Activated CD8-positive, alpha-beta T cell treated with anti-CD3 and anti-CD28 coated beads for 36 hours (primary cell): ENCODE measurements at places on chromosomes 11 and 22. TPM values are rescaled to one million over a fixed set of nuclear protein-coding genes. Genes with fewer than 3 reads are reported as not detected.

GRCh38 chr22:20537325-20537756 lies 29.9 kb downstream of the MED15 start:
- peaks cover 42% of the 10 kb centered on the region for H3K36me3 ChIP-seq
- H3K27ac ChIP-seq, result no peak overlapping the region
- H3K27me3 ChIP-seq, result no peaks in the 10 kb centered on the region
- no peak overlapping the region for H3K4me3 ChIP-seq

- H3K4me1 ChIP-seq, result peaks cover 12% of the 10 kb centered on the region
- H3K27ac ChIP-seq, result no peak overlapping the region
- no peak for DNase-seq
- H3K4me3 ChIP-seq, result no peak overlapping the region
- no peaks in the 10 kb centered on the region for H3K36me3 ChIP-seq
These were observed 4.9 kb upstream of the SPECC1L start for GRCh38 chr22:24265734-24266133.

- H3K36me3 ChIP-seq, result no peaks in the 10 kb centered on the region
- peak; percentile 16 for DNase-seq
- peak overlapping the region; percentile 58 for H3K27ac ChIP-seq
- peak overlapping the region; percentile 30 for H3K4me3 ChIP-seq
These were observed 31.6 kb upstream of the MYH9 start for GRCh38 chr22:36419177-36419911.

GRCh38 chr22:25057013-25057881 lies 104.7 kb downstream of the KIAA1671 start:
- no peaks in the 10 kb centered on the region for H3K27me3 ChIP-seq
- no peaks in the 10 kb centered on the region for H3K36me3 ChIP-seq
- H3K27ac ChIP-seq, result no peak overlapping the region
- DNase-seq, result peak; percentile 88
- no peak overlapping the region for H3K4me3 ChIP-seq

DNA sequence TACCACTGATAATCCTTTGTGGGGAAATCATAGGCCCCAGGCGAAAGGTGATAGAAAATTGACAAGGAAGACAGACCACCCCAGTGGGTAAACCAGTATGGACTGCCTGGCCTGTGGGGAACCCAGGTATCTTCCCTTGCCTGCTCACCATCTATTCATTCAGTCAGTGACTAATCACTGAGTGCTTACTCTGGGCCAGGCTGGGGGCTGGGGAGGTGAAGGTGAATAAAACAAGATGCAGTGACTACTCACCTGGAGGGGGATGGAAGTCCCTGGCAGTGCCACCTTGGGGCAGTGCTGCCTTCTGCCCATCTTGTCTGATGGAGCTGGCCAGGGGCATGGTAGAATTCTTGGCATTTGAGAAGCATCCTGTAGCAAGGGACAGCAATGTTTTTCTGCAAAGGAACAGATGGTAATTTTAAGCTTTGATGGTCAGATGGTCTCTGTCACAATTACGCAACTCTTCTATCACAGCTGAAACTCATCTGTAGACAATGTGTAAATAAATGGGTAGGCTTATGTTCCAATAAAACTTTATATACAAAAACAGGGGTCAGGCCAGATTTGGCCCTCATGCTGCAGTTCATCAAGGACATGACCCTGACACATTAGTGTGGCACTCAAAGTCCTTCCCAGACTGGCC lies 4.6 kb downstream of the ISX start:
- no peak for DNase-seq
- H3K27me3 ChIP-seq, result no peaks in the 10 kb centered on the region
- no peaks in the 10 kb centered on the region for H3K4me1 ChIP-seq

GRCh38 chr11:1203505-1204271 lies 19.2 kb upstream of the MUC5B start:
- H3K27me3 ChIP-seq, result no peaks in the 10 kb centered on the region
- H3K27ac ChIP-seq, result no peak overlapping the region
- no peak overlapping the region for H3K4me3 ChIP-seq
- no peaks in the 10 kb centered on the region for H3K36me3 ChIP-seq

DNA sequence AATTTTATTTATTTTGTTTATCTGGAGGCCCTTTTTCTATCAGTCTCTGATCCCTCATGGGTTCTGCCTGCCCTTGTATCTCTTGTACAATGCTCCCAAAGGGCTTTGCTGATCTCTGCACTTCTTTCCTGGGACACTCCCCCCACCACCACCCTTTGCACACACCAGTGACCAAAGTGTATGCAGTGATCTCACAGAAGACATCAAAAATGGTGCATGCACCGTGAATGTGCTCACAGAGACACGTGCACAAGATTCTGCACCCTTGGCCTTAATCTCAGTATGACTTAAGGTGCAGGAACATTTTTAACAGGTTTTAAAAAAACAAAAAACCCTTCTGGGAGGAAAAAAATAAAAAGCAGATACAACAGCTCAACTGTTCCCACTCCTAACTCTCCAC lies 12.2 kb upstream of the ADSL start:
- H3K27me3 ChIP-seq, result no peaks in the 10 kb centered on the region
- H3K27ac ChIP-seq, result peak overlapping the region; percentile 35
- H3K4me3 ChIP-seq, result no peak overlapping the region
- H3K36me3 ChIP-seq, result peaks cover 13% of the 10 kb centered on the region

GRCh38 chr11:27506200-27507182 lies at the start of gene LIN7C:
Gene LIN7C, minus strand, starts transcription at chr11:27506769. Its CDS starts 17 bp downstream, at chr11:27506752.
- peak within 1 kb of the TSS; percentile 100 for H3K4me3 ChIP-seq
- peak; percentile 98 for DNase-seq
- no peaks in the 10 kb centered on the region for H3K27me3 ChIP-seq
- peak within 1 kb of the TSS; percentile 100 for H3K27ac ChIP-seq
- peaks cover 39% of the 10 kb centered on the region for H3K4me1 ChIP-seq

DNA sequence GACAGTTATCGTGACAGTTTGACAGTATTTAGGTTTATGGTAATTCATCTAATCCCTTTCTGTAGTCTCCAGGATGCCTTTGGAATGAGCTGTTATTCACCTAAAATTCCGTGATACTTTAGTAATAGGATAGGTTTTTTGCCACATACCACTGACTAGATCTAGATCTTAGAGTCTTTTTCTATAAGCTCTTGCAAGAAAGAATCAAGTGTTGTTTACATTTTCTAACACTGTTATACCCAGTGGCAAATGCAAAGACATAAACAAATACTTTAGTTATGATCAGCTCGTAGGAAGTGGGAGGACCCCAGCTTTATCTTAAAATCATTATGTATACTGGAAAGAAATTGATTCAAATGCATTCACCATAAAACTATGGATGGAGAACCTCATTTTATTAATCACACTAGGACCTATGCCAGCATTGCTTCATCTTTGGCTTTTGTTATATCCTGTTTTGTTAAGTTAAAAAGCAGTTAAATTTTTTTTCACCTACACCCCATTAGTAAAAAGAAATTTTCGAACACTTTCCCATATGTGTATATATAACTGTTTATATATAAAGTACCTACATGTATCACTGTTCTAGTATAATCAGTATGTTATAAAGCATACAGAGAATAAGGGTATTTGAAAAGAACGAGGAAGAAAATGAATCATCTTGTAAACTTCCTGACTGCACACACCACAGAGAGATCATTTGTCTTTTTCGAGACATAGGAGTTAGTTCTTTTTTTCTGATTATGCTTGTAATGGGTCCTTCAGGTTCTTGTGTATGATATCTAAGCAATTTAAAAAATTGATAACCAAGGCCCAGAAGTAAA lies 60.9 kb downstream of the PDHX start:
- H3K4me1 ChIP-seq, result peaks cover 12% of the 10 kb centered on the region
- H3K4me3 ChIP-seq, result no peak overlapping the region
- H3K36me3 ChIP-seq, result peaks cover 43% of the 10 kb centered on the region
- no peak for DNase-seq
- H3K27me3 ChIP-seq, result no peaks in the 10 kb centered on the region
- H3K27ac ChIP-seq, result no peak overlapping the region

DNA sequence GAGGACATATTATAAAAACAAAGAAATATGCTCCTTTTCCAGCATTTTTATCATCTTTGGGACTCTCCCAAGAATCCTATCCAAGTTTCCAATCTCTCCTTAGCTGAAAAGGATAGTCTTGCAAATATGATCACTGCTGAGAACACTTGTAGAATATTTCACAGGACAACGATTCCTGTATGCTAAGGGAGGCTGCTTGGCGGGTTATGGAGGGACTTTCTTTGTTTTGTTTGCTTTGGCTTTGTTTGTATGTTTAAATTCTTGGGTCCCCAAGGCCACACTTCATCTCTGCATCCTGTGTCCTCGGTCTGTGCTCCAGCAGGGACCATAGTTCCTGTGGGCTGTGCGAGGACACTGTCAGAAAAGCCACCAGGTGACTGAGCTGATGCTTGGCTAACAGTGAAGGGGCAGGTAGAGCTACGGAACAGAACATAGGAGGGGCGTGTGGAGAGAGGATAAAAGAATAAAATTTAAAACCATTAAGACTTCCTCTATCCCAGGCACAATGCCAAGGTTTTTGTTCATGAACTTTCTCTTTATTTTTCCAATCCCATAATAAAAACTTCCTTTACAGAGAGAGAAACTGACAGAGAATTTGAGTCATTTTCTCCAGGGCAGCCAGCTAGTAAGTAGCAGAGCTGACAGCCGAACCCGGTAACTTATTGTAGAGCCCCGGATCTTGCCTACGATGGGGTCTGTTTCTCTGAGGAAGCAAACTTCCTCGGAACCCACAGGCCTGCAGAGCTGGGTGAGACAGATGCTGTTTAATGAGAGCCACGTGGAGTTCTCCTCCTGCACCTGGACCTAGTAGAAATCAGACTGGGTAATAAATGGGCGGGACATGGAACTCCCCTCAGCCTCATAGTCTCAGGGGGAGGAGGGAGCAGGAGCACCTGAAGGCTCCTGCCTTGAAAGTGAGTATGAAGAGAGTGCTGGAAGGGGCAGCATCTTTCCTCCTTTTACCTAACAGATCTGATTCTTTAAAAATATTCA lies at the start of gene IZUMO1R:
Gene IZUMO1R, plus strand, starts transcription at position 615 of the 993 bp plus-strand sequence. CDS start 1,057 bp downstream, outside the sequence.
- no peaks in the 10 kb centered on the region for H3K36me3 ChIP-seq
- H3K4me3 ChIP-seq, result no peak within 1 kb of the TSS
- no peak for DNase-seq

GRCh38 chr22:17982572-17983141 lies 41.7 kb downstream of the MICAL3 start:
- no peak overlapping the region for H3K27ac ChIP-seq
- H3K4me1 ChIP-seq, result peaks cover 27% of the 10 kb centered on the region
- H3K36me3 ChIP-seq, result no peaks in the 10 kb centered on the region
- no peak for DNase-seq
- H3K27me3 ChIP-seq, result no peaks in the 10 kb centered on the region

- peak; percentile 0 for DNase-seq
- H3K27me3 ChIP-seq, result peaks cover 11% of the 10 kb centered on the region
- no peak overlapping the region for H3K27ac ChIP-seq
- no peak overlapping the region for H3K4me3 ChIP-seq
These were observed 35.7 kb downstream of the LRRC32 start for GRCh38 chr11:76634886-76635285.

DNA sequence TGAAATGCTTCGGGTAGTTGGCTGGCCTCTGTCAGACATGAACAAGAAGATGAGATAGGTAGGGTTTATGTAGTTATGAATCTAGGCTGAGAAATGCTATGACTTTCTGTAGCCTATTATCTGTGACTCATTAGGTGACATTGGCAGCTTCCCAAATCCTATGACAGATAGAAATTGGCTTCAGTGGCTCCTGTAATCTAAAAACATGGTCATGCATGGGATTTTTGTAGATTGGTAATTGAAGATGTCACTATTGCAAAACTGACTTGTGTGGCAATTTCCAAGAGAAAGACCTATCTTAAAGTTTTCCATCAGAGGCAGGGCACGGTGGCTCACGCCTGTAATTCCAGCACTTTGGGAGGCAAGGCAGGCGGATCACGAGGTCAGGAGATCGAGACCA lies 29.4 kb upstream of the GRIK4 start:
- no peak overlapping the region for H3K27ac ChIP-seq
- H3K27me3 ChIP-seq, result no peaks in the 10 kb centered on the region
- no peak overlapping the region for H3K4me3 ChIP-seq
- peaks cover 11% of the 10 kb centered on the region for H3K36me3 ChIP-seq
- no peak for DNase-seq

DNA sequence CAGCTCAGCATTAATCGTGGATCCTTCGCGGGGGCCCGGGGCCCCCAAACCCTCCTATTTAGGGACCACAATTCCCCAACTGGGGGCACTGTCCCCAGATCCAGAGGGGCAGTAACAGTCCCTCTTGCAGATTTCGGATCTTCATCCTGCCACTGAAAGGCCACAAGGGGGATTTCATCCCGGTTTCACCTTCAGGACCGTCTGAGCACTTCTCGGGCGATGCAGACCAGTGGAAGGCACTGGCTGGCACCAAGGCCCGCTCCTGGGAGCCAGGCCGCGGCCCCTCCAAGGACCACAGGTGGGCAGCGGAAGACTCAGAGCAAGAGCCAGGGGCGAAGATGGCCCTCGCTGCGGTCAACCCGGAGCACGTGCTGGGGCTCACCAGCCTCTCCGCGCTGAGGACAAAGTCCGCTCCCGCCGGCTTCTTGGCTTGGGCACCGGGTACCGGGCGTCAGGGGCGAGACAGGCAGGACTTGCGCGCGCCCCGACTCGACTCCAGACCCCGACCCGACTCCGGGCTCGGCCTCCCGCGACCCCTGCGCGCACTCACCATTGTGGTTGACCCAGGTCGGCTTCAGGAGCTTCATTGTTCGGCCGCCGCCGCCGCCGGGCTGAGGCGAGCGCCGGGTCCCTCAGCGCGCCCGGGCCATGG lies 517 bp downstream of the HIRA start:
- peak overlapping the region; percentile 90 for H3K27ac ChIP-seq
- H3K36me3 ChIP-seq, result peaks cover 48% of the 10 kb centered on the region
- DNase-seq, result peak; percentile 36
- peaks cover 48% of the 10 kb centered on the region for H3K4me1 ChIP-seq

DNA sequence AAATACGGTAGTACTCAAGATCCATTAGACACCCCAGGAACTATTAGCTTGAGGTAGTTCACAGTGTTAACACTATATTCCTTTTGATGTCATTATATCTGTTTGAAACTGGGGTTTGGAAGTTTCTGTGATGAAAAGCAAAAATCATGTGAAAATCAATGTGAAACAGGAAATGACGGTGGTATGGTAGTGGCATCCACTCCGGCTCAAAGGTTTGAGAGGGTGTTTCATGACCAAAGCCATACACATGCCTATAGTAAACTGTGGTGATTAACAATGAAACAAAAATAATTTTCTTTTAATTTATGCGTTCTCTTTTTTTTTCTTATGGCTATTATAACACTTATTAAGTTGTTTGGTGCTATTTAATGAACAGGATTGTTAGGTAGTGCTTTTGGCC lies 10.9 kb downstream of the RAB38 start:
- H3K4me1 ChIP-seq, result no peaks in the 10 kb centered on the region
- DNase-seq, result no peak
- no peak overlapping the region for H3K27ac ChIP-seq
- H3K27me3 ChIP-seq, result peaks cover 4% of the 10 kb centered on the region

- no peak overlapping the region for H3K27ac ChIP-seq
- no peaks in the 10 kb centered on the region for H3K36me3 ChIP-seq
- no peak for DNase-seq
- H3K27me3 ChIP-seq, result peaks cover 2% of the 10 kb centered on the region
- peaks cover 4% of the 10 kb centered on the region for H3K4me1 ChIP-seq
These were observed 37.6 kb upstream of the DKK3 start for GRCh38 chr11:12045914-12046635.

Gene MS4A3
- not detected for total RNA-seq

Gene PRRG4
- 0.27 TPM for total RNA-seq

Gene CCDC116
- total RNA-seq, result 0.45 TPM

Gene FDXACB1
- total RNA-seq, result 7.1 TPM

Gene CNTF
- 1.8 TPM for total RNA-seq

Gene C11orf16
- total RNA-seq, result not detected

Gene FAM111B
- total RNA-seq, result 18.3 TPM

Gene TRIM49
- total RNA-seq, result not detected

Gene SF3A1
- total RNA-seq, result 252 TPM
